ENCODE measurements at places on chromosomes 4 and X. TPM values are rescaled to one million over a fixed set of nuclear protein-coding genes. Genes with fewer than 3 reads are reported as not detected.

Gene FRMD7
- not detected for total RNA-seq

Gene UGT8
- total RNA-seq, result 5.9 TPM

Gene SLC30A9
- 110 TPM for total RNA-seq

Gene UFSP2
- total RNA-seq, result 38.5 TPM

Gene BGN
- 4.7 TPM for total RNA-seq

Data from parietal lobe (tissue), 2 donors.